Esophagus muscularis mucosa (tissue), 4 donors: ENCODE measurements at places on chromosomes 1 and 21.

DNA sequence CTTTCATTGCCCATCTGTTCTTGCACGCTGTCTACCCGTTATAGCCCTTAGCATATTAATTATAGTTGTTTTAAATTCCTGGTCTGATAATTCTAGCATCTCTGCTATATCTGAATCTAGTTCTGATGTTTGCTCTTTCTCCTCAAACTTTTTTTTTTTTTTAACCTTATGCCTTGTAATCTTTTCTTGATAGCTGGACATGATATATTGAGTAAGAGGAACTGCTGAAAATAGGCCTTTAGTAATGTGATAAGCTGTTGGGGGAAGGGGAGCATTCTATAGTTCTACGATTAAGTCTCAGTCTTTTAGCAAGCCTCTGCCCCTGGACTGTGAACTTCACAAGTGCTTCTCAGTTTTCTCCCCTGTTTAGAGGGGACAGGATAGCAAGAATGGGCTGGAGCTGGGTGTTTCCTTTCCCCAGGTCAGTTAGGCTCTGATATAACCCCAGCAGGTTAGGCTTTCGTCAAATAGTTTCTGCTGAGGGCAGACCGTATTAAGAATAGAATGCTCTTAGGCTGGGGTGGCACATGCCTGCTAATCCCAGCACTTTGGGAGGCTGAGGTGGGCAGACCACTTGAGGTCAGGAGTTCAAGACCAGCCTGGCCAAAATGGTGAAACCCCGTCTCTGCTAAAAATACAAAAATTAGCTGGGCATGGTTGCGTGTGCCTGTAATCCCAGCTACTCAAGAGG, 62.2 kb downstream of the ZFYVE9 start:
- DNase-seq: no peak

- no peak for DNase-seq
Observed at GRCh38 chr1:153520818-153521476, 14.8 kb downstream of the S100A6 start.

- no peak for DNase-seq
Observed at GRCh38 chr1:221521686-221522085, 220.2 kb downstream of the DUSP10 start.

DNA sequence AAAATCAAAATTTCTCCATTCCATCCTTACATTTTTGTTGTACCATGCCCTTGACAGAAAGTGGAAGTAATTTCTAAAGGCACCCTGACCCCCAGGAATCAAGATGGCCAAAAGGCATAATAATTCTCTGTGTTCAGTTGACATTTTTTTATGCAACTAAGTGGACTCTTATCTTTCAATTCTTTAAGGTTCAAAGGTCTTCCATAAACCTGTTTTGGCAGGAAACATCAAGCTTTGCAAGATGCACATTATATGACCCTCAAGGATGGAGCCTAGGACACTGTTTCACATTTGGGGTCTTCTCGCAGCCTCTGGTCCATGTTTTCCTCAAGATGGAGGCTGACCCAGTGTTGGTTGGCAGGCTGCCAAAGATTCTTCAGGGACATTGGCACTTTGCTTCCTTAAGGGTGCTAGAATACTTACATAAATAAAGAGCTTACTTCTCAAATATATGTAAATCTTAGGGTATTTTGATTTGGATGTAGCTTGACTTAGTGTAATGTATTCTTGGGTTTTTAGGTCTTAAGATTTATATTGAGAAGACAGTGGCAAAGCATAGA, 48.0 kb upstream of the COG2 start:
- no peak for DNase-seq

- DNase-seq: no peak
Observed at GRCh38 chr1:36137226-36137625, 12.1 kb downstream of the TRAPPC3 start.

DNA sequence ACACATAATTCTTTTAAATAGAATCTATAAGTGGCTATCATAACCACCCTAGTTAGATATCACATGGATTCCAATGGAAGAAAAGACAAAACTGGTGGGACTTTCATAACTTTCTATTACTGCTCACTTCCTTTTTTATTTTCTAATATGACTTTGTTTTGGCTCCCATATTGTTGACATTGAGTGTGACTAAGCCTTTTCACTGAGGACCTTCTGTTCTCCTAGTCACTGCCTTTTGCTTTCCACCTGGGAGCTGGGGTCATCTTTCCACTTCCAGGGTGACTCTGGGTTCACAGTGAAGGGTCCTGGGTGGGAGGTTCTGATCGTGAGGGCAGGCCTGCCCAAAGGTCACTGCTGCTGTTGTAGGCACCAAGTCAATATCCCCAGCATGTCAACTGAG, 275.8 kb downstream of the TGFB2 start:
- no peak for DNase-seq

DNA sequence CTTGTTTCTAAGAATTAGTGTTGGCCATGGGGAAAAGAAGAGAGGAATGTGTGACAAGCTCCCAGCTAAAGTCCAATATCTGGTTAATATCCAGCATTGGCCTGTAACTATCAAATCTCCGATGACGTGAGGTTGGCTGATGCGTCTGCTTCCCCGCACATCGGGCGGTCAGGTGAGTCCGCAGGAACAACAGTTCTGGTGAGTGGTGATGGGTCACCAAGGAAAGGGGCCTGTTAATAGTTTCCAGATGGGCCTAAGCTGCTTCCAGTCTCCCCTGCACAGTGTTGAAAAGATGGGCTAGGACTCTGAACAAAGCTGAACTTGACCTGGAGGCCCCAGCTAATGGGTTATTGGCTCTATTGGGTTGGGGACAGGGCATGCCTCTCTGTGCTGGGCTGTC, 193.1 kb upstream of the EDN2 start:
- no peak for DNase-seq

DNA sequence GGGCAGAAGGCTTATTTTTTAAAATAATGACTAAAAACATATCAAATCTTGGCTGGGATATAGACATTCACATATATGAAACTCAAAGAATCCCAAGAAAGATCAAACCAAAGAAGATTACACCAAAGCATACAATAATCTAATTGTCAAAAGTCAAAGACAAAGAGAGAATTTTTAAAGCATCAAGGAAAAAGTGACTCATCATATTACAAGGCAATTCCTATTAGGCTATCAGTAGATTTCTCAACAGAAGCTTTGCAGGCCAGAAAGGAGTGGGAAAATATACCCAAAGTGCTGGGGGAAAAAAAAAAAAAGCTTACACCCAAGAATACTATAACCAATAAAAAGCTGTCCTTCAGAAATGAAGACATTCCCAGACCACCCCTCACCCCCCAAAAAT, 375.6 kb downstream of the BRINP2 start:
- DNase-seq: no peak

DNA sequence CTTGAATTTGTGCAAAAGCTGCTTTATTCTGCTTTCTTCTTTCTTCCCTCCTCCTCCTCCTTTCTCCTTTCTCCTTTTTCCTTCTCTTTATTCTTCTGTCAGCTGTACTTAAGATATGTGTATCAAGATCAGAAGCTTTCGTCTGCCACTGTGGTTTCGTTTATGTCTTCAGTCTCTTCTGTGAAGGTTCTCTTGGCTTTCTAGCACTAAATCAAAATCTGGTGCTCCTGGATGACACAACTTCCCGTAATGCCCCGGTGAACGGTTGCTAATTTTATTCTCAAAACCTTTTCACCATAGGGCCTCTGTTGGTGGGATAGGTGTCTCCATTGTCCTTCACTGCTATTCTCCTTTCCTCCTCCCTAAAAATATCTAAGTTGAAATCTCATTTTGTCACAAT, 5.0 kb downstream of the ATF6 start:
- no peak for DNase-seq

DNA sequence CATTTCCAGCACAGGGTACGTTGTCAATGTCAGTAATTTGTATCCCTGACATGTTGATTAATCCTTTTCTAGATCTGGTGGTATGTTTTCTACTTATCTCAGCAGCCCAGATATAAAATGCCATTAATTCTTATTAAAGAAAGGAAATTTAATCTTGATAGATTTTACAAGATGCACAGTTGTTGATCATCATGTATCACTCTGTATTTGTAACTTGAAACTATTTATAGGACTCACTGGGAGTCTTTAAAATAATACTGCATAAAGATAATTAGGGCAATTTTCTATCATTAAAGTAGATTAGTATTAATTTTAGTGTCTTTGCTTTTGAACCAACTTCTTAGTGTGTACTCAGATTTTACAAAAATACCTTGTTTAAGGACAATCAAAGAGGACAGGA, 84.9 kb downstream of the GREM2 start:
- no peak for DNase-seq

DNA sequence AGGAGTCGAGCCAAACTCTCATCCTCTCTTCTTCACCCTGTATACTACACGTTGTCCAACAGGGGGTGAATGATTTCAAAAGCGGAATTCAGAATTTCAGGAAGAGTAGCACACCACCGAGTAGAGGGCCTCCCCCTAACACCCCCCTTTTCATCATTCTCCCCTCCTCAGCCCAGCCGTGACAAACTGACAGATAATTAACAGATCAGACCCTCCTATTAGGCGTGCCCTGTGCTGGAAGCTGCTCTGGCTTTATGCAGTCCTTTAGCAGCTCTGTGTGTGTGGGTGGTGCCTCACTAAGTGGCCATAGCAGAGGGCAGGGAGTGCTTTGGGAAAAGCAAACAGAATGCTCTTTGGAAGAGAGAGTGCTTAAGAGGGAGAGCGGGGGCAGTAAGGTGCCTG, 44.3 kb downstream of the PEX14 start:
- DNase-seq: no peak

DNA sequence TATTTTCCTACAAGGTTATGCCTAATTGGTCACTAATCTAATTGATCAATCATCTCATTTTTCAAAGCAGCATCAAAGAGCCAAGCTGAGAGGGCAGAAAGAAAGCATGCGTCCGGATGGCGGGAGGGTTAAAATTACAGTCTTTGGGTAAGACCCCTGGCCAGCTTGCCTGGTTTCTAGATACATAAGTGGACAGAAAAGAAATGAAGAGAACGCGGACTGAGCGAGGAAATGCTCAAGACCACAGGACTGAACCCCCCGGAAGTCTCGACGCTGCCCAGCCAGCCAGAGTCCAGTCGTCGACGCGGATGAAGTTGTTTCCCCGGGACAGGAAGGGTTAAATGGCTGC, 297.2 kb downstream of the OMA1 start:
- DNase-seq: no peak

DNA sequence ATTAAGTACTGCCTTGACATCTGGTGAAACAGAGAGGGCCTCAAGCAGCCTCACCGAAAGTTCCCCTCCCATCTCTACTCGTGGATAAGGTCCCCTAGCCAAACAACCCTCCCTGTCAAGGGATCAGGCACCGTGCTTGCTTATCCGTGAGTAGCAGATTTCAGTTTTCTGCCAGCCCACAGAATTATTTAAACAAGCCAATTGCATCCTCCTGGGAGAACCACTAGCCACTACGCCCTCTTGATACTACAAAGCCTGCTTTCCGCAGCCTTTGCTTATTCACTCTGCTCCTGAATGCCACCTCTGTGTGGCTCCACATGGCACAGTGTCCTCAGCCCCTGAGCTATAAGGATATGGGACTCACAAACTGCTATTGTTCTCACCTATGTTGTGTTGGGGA, 5.9 kb upstream of the TFF2 start:
- DNase-seq: no peak

GRCh38 chr1:89996450-89997110, 1.7 kb downstream of the ZNF326 start:
- no peak for DNase-seq

GRCh38 chr1:200306944-200307754, 102.7 kb downstream of the ZNF281 start:
- DNase-seq: no peak

DNA sequence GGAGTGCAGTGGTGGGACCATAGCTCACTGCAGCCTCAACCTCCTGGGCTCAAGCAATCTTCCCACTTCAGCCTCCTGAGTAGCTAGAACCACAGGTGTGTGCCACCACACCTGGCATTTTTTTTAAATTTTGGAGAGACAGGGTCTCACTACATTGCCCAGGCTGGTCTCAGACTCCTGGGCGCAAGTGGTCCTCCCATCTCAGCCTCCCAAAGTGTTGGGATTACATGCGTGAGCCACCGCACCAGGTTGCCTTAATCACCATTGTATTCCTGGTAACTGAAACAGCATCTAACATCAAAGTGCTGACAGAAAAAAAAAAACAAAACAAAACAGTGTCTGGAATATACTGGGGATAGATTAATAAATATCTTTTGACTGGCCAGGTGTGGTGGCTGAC, 18.2 kb downstream of the RPL5 start:
- DNase-seq: no peak

- no peak for DNase-seq
Observed at GRCh38 chr1:197066719-197067456, at the start of gene F13B. F13B (minus strand) TSS chr1:197067260; CDS start chr1:197067223, 37 bp downstream.

DNA sequence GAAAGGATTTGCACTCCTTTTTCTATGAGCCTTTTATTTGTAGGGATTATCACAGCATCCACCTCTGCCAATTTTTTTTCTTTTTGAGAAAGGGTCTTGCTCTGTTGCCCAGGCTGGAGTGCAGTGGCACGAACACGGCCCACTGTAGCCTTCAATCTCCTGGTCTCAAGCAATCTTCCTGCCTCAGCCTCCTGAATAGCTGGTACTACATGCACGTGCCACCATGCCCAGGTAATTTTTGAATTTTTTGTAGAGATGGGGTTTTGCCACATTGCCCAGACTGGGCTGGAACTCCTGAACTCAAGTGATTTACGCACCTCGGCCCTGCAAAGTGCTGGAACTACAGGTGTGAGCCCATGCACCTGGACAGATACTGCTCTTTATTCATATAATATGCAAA, 2.1 kb downstream of the SAMSN1 start:
- DNase-seq: no peak

- DNase-seq: no peak
Observed at GRCh38 chr1:3292868-3293562, 161.4 kb upstream of the ARHGEF16 start.

GRCh38 chr1:63169057-63169456, 153.3 kb upstream of the FOXD3 start:
- no peak for DNase-seq

DNA sequence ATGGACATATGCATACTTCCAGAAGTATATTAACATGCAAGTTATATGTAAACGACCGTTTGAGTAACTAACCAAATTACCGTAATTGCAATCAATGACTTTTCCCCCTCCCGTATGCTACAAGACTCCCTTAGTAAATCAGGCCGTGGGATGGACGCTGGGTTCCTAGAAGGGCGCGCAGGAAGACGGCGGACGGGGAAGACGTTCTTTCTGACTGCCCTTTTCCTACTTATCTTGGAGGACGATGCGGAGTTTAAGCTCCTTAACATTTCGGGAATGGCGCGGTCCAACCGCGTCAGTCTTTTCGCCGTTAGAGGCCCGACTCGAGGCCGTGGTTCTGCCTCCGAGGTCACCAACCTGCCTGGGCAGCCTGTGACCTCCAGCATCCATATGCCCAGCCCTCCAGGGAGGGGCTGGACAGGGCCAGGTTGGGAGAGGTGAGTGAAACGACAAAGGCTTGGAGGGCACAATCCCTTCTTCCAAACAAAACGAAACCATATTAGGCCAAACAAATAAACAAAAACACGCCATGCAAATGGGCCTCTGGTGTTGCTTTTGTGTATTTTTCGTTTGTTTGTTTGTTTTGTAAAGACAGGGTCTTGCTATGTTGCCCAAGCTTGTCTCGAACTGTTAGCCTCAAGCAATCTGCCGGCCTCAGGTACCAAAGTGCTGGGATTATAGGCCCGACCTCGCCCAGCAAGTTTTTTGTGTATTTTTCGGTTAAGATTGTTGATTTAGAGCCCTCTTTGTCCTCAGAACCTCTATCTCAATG, 873 bp upstream of the PI4KB start:
- DNase-seq: no peak

GRCh38 chr21:41739011-41739410, 27.8 kb downstream of the RIPK4 start:
- DNase-seq: no peak
